ENCODE measurements at places on chromosomes 3 and 15. TPM values are rescaled to one million over a fixed set of nuclear protein-coding genes. Genes with fewer than 3 reads are reported as not detected.

The PGBD4 gene
- 1.8 TPM for total RNA-seq

The CATSPER2 gene
- 0.39 TPM for total RNA-seq

The TRIM71 gene
- not detected for total RNA-seq

The PLS1 gene
- total RNA-seq = 0.59 TPM

The FBXW12 gene
- total RNA-seq = 0.20 TPM

The KATNBL1 gene
- total RNA-seq = 52.4 TPM
